Myometrial cell (primary cell): ENCODE measurements at places on chromosomes 3 and 15. TPM values are rescaled to one million over a fixed set of nuclear protein-coding genes. Genes with fewer than 3 reads are reported as not detected.

The POC1A gene
- 11.2 and 15.8 TPM in 2 replicates for total RNA-seq

The GXYLT2 gene
- total RNA-seq: 11.7 and 18.2 TPM in 2 replicates

The AADAC gene
- not detected in 2 replicates for total RNA-seq

The AGBL1 gene
- not detected in 2 replicates for total RNA-seq

The SACM1L gene
- 22.7 and 23.6 TPM in 2 replicates for total RNA-seq
